NCI-H1048 (cell line): ENCODE measurements at places on chromosomes 11 and 22.

DNA sequence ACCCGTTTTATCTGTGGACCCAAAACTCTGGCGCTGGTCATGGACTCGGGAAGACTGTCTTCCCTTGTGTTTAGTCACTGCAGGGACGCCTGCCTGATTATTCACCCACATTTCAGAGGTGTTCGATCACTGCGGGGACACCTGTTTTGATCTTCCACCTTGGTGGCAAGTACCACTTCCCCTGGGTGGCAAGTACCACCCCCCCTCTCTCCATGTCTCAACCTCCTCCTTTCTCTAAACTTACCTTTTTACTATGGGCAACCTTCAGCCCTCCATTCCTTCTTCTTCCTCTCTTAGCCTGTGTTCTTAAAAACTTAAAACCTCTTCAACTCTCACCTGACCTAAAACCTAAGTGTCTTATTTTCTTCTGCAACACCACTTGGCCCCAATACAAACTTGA lies 1.9 kb upstream of the NDUFC2 start:
- no peak for DNase-seq

DNA sequence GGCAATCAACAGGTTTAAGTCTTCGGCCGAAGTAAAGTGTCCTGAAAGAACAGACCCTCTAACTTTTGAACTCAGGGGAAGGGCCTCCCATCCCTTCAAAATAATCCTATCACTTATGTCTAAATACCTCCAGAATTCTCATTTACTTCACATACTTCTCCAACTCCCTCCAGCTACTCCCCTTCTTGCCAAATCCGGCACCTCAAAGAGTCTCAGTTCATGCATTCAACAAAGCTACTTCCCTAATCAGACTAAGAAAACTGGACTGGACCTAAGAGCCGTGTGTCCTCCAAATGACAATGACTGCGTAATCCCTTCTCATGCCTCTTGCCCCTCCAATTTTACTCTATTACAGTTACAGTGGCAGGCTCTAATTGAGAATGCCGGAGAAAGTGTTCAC lies 1.3 kb downstream of the DDB1 start:
- DNase-seq = no peak

DNA sequence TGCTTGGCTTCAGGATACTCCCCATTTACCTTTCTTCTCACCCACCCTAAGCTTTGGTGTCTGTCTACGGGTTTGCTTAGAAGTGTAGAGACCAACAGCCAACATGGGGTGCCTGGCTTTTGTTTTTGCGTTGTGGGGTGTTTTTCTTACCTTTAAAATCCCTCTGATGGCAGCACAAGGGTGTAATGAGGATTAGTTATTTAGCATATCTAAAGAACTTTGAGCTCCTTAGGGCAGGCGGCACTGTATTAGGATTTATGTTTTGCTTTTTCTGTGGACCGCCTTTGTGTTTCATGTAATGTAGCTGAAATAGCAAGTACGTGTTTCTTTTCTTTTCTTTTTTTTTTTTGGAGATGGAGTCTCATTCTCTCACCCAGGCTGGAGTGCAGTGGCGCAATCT lies 8.9 kb downstream of the AP2A2 start:
- no peak for DNase-seq

GRCh38 chr11:6757373-6757967 lies 14.3 kb downstream of the OR2AG2 start:
- DNase-seq = no peak

DNA sequence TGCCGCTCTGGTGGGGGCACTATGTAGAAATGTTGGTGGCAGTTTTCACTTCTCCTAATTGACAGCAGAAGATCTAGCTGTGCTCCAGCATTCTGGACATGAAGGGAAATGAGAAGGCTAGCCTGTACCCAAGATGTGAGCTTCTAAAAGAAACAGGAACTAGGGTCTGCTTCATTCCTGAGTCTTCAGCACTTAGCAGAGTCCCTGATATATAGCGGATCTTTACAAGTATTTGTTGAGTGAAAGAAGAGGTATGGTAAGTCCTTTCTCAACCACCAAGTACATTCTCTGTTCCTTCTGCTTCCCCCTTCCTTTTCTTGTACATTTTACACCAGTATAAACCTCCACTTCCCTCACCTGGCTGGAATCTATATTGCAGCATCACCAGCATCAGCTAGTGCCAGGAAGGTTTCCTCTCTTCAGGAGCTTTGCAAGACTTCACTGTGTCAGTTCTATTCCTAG lies 408.3 kb upstream of the CADM1 start:
- no peak for DNase-seq

DNA sequence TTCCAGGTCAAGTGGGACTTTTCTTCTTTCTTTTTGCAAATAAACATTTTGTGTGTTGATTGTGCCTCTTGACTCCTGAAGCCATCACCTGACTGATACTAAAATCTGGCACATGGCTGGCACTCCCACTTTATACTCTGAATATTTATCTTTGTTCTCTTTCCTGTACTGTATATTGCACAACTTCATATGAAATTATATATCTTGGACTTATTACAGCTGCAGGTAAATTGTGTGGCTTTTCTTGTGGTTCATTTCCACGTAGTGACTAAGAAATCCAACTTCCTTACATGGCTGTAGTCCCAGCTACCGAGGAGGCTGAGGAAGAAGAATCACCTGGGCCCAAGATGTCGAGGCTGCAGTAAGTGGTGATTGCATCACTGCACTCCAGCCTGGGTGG lies 23.7 kb upstream of the OR5B12 start:
- DNase-seq = no peak

DNA sequence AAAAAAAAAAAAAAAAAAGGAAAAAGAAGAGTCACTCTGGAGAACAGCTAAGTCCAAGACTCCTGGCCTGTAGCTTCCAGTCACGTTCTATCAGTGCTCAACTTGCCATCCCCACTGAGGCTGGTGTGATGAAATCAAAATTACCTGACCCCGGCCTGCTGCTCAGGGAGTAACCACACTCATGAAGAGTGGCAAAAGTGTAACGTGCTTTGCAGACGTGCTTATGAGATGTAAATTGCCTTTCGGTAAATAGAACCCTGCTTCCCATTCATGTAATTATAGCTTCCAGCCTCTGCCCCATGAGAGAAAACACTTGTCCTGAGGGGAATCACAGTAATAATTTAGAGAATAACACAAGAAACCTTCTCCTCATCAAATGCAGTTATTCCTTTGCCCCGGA lies 28.2 kb upstream of the CHKA start:
- DNase-seq = no peak

GRCh38 chr11:39145346-39145745 lies 2314.1 kb downstream of the LRRC4C start:
- DNase-seq = no peak

- no peak for DNase-seq
These were observed 3.2 kb downstream of the ARVCF start for GRCh38 chr22:20013382-20013871.

- no peak for DNase-seq
These were observed 87.2 kb downstream of the PHF21A start for GRCh38 chr11:46034041-46034440.

DNA sequence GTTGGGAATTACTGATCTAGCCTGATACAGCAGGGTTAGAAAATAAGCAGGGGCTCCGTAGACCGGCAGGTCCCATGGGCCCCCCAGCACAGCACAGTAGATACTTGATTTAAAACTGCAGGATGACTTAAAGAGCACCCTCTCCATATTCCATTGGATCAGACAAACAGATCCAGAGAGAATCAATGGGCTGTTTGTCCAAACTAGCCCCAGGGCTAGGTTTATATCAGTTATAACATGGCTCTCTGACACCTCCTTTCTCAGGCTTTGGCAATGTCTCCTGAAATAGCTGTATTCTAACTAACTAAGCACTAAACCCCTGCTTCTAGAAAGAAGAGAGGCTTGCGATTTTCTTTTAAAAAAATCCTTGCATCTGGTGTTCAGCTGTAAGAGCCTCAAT lies 100.4 kb upstream of the GALNT18 start:
- DNase-seq = no peak

DNA sequence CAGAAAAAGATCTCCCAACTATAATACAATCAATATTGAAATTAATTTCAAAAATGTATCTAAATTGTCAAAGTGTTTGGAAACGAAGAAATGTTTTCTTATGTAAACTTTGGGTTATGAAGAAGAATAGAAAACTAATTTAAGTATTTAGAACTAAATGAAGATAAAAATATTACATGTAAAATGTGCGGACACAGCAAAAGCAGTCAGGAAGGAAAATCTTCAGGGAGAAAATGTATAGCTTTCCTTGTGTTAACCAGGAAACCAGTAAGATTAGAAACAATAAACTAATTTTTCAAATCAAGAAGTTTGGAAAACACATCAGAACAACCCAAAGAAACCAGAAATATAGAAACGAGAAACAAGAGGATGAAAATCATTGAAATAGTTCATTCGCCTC lies 466.5 kb downstream of the BRD1 start:
- DNase-seq = no peak

DNA sequence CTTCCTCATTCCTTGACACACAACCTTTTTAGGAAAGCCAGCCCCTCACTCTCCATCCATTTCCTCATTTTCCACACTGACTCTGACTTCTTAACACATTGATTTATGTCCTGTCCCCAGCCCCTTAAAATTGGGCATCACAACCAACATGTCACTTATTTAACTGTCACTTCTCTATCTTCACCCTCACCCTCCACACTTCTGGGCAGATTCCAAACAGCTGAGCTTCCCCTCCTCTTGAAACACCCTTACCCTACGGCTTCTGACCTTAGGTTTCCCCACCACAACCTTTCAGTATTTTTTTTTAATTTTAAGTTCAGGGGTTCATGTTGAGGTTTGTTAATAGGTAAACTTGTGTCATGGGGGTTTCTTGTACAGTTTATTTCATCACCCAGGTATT lies 696.3 kb downstream of the DLG2 start:
- no peak for DNase-seq

GRCh38 chr22:22932512-22932941 lies 44.9 kb downstream of the IGLL5 start:
- no peak for DNase-seq

GRCh38 chr11:73425108-73425507 lies 48.9 kb downstream of the RELT start:
- DNase-seq = no peak

GRCh38 chr11:75383246-75383645 lies 16.1 kb upstream of the RPS3 start:
- DNase-seq = no peak

DNA sequence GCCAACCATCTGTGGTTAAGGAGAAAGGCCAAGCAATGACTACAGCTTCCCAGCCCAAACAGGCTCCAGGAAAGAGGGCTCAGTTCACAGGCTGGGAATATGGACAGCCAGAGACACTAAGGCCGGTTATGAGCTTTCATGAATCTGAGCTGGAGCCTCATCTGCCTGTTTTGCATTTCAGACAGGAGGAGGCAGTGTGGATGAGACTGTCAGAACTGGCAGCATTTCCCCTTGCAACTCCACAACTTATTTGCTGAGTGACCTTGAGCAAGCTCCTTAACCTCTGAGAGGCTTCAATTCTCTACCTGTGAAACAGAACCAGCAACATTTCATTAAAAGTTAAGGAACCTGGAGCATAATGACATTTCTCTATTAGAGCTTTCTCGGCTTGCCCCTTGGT lies 264.0 kb downstream of the ETS1 start:
- no peak for DNase-seq

DNA sequence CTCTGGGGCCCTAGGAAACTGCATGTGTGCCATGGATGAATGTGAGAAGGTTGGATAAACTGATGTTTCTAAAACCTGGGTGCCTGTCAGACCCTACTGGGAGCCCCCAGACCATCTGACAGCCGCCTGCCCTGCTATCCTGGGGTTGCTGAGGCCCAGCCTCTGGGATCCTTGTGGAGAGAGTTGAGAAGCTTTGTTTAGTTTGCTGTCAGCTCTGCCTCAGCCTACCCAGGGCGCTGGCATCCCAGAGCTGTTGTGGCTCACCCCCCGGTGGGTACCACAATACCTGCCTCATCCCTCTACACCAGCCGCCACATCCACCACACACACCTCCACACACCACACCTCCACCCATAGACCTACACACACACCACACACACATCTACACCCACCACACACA lies 38.5 kb upstream of the HMOX1 start:
- DNase-seq = no peak

DNA sequence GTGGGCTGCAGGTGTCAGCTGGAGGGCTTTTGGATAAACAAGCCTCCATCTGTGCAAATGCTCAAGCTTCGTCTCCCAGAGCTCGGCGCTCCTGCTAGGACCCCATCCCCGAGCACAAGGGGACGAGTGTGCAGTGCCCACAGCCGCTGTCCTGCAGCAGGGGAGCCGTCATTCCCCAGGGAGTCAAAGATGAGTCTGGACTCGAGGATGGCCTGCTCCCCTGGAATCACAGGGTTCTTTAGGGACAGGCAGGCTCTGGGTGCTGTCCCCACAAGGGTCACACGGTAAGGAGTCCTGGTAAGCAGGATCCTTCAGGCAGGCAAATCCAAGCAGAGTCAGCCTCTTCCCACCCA lies 50.2 kb downstream of the APOL1 start:
- DNase-seq = no peak

- DNase-seq = no peak
These were observed 17.6 kb downstream of the BLID start for GRCh38 chr11:122098261-122098980.

DNA sequence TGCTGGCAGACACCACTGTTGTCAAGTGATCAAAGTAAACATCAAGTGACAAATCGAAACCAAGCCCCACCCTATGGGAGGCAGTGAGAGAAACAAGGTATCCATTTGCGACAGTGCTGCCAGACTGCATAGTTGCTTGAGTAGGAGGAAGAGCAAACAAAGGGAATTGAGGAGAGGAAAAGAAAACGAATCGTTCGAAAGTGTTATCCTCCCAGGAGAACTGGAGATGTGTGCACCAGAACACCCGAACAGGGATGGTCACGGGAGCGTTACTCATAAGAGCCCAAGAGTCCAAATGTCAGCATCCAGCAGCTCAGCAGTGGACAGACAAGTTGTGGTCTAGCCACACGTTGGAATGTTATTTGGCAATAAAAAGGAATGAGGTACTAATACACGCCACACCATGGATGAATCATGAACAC lies 58.4 kb upstream of the NUP50 start:
- DNase-seq = no peak

DNA sequence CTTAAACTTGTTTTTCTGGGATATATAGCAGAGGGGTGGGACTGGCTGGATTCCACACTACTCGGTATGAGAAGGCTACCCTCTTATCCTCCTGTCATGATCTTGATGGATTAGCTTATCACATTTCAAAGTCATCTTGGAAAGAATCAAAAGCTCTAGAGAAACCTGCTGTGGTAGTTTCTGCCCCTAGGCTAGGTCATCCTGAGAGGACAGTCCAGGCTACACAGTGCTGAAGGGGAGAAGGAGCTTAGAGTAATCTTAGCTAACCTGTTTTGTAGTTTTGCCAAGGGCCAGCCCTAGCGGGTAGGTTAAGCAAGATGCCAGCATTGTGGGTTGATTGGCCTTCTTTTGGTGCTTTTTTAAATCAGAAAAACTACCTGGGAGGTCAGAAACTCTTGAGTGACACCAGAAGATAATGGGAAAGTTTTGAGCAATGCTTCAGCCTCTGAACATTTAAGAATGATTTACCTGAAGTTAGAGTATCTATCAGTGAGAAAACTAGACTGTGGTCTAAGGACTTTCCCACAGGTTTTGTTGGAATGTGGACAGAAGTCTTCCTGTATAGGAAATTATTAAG lies 21.3 kb downstream of the PIWIL4 start:
- DNase-seq = no peak
